Stimulated activated CD8-positive, alpha-beta memory T cell treated with anti-CD3 and anti-CD28 coated beads, Interleukin-2, amount 100 ng/mL, for 48 hours (primary cell): ENCODE measurements at places on chromosomes 12 and 14.
A peak's percentile ranks its signal among the peaks of the same experiment; 100 is the strongest.

GRCh38 chr12:68435816-68436215 is 103.7 kb upstream of the MDM1 start:
- DNase-seq, result no peak

DNA sequence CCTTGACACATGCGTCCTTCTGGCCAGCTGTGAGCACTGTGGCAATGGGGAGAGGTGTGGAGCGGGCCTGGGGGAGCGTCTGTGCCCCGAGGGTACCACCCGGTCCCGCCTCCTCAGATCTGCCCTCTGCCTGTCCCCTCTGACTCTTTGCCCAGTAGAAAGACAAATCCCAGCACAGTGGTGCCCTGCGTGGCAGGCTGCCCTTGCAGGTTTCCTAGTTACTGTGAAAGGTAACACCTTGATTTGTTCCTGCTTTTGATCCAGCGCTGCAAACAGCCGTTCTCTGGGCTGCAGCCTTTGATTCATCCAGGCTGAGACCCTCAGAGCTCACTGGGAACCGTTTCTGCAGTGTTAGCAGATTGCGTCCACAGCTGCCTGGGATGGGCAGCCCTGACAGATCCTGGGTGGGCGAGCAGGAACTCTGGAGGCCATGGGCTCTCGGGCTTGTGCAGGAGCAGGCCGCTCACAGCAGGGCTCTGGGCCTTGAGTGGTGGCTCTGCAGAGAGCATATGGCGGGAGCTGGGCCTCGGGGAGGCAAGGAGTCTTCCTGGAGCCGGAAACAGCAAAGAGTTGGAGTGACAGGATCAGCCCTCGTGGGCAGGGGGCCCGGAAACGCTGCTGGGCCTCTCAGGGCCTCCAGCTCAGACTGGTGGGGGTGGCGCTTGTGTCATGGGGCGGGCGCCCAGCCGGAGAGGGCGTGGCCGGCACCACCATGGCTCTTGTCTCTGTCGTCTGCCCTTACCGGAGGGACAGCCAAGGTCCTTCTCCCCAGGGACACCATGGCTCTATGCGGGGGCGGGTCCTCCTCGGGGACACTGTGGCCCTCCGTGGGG is 16.6 kb downstream of the FBRSL1 start:
- peak; percentile 48 for DNase-seq

DNA sequence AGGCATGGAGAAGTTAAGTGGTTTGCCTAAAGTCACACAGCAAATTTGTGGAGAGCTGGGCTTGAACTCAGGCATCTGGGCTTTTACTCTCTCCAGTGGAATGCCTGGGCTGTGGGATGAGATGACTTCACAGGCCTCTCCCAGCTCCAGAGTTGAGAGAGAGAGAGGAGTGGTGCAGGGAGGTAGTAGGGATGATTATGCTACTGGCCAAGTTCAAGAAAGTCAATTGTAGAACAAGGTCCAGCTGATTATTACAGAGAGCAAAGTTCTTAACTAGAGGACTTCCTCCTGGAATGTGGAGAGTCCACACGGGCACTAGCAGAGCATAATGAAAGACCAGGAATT is 769 bp upstream of the EMP1 start:
- no peak for DNase-seq

GRCh38 chr14:56248442-56248841 is 130.2 kb downstream of the PELI2 start:
- no peak for DNase-seq

DNA sequence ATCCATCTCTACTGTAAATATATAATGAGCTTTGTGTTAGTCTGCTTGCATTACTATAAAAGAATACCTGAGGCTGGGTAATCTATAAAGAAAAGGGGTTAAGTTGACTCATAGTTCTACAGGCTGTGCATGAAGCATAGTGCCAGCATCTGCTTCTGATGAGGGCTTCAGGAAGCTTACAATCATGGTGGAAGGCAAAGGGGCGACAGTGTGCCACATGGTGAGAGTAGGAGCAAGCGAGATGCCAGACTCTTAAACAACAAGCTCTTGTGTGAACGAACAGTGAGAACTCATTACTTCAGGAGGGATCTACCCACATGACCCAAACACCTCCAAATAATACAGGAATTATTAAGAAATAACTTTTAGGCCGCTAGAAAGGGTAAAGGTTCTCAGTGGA is 28.1 kb downstream of the APOBEC1 start:
- no peak for DNase-seq

- DNase-seq, result no peak
These were observed 48.0 kb downstream of the PTHLH start for GRCh38 chr12:27924350-27925135.

- DNase-seq, result no peak
These were observed 23.8 kb downstream of the ZNF891 start for GRCh38 chr12:133106253-133106652.

GRCh38 chr12:2376908-2377657 is 324.3 kb downstream of the CACNA1C start:
- no peak for DNase-seq

DNA sequence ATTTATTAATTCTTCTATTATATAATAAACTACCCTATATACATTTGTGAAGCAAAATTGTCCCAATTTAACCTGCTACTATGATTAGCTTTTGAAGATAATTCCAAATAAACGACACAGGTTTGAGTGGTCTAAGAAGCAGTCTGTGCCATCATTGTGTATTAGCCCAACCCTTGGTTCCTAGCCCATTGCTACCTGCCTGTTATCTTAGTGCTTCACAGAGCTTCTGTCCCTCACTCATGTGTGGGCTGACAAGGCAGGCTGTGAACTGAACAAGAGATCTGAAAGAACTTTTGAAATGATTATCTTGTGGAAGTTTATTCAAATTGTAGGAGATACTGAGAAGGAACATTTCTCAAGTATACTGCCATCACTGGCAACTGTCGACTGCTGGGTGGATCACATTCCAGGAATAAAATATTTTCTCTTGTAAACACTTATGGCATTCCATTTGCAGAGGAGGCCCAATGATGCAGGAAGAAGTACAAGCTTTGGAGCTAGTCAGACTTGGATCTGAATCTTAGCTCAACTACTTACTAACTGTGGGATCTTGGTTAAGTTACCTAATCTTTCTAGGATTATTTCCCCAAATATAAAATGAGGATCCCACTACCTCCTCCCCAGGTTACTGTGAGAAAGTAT is 7.8 kb upstream of the MTERF2 start:
- no peak for DNase-seq

DNA sequence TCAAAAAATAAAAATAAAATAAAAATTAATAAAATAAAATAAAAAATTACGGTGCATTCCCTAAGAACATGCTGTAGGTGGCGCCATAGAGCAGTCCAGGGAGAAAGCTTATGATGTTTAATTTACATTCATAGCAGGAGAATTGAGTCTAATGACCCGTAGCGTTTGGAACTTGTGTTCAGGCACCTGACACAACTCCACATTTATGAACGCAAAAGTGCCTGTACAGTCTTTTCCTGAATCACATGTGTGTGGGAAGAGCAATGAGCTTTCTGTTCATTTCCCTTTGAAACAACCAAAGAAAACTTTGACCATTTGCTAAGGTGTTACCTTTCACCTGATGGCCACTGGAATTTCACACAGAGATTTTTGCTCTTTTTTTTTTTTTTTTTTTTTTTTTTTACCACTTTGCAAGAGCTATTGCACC is 60.6 kb upstream of the KCNA1 start:
- DNase-seq, result no peak

DNA sequence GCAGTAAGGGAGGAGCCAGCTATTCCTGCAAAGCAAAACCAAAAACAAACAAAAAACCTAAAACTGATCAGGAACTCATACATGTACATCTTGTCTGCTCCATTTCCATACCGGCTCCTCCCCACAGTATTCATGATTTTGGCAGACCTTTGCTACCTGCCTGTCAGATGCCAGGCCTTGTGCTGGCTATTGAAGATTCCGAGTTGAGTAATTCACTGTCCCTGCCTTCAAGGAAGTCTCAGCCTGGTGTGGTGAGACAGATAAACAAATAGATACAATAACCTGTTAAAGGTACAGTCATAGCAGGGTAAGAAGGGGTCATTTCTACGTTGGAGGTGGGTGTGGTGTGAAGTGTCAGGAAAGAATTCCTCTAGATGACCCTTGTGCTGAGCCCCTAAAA is 42.7 kb downstream of the SUSD6 start:
- DNase-seq, result no peak

DNA sequence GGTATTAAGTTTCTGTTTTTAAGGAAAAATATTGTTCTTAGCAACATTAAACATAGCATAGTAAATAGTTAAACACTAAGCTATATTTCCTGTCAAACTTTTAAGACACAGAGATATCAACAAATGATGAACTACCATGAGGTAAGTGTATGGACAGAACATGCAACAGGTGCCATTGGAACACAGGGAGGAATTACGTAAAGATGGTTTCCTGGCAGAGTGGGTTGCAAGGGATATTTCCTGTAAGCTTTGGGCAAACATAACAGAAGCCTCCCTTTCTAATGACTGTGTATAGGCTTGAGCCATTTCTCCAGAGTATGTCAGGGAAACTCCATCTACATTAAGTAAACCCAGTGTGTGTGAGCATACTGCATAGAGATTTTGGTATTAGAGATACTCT is 31.7 kb upstream of the HELB start:
- no peak for DNase-seq

GRCh38 chr12:78395961-78396360 is 468.6 kb upstream of the SYT1 start:
- DNase-seq, result no peak

- no peak for DNase-seq
These were observed 443.4 kb downstream of the BCAT1 start for GRCh38 chr12:24505366-24506015.

GRCh38 chr12:27462151-27462694 is 15.7 kb downstream of the SMCO2 start:
- DNase-seq, result no peak

GRCh38 chr12:18998343-18999261 is 130.9 kb upstream of the PLEKHA5 start:
- no peak for DNase-seq

DNA sequence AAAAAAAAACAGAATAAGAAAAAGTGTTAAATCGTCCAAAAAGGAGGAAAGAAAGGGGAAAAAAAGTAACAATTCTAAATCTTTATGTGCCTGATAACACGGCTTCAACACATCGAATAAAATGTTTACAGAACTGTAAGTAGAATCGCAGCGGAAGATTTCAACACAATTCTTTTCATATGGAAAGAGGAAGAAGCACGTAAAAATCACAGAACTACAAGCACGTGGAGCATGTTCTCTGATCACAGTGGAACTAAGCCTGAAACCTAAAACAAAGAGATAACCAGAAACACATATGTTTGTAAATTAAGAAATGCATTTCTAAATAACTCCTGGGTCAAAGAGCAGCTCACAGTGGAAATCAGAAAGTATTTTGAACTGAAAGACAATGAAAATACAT is 8.7 kb downstream of the CLEC7A start:
- DNase-seq, result no peak
